ENCODE measurements at places on chromosomes 3 and 15. TPM values are rescaled to one million over a fixed set of nuclear protein-coding genes. Genes with fewer than 3 reads are reported as not detected.

GATA2 gene
- 99.5 TPM for total RNA-seq

ZPLD1 gene
- total RNA-seq, result 0.12 TPM

ISLR2 gene
- total RNA-seq, result not detected

- no peak for DNase-seq
These were observed 44.1 kb downstream of the APH1B start for GRCh38 chr15:63321462-63321861.

GRAMD2A gene
- total RNA-seq, result not detected

UROC1 gene
- total RNA-seq, result not detected

DNA sequence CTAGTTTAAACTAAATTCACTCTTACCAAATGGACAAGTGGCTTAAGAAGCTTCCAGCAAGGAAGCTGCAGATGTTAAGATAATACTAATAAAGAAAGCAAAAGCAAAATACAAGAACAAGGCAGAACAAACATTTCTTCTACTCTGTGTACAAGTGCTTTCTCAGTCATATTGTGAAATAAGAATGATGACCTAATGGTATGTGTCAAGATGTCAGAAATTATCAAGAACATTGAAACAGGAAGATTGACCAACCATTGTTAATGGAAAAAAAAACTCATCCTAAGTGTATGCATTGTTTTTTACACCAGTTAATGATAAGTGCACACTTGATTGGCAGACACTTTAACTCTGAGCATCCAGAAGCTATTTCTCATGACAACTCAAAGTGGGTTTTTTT lies 65.4 kb upstream of the P2RY1 start:
- no peak for DNase-seq

GRCh38 chr3:155500194-155500818 lies 206.8 kb upstream of the STRIT1 start:
- DNase-seq, result no peak

MB21D2 gene
- 17.2 TPM for total RNA-seq

GRCh38 chr15:45660231-45660979 lies 25.6 kb downstream of the SQOR start:
- DNase-seq, result peak; percentile 31

IGDCC3 gene
- not detected for total RNA-seq

DNA sequence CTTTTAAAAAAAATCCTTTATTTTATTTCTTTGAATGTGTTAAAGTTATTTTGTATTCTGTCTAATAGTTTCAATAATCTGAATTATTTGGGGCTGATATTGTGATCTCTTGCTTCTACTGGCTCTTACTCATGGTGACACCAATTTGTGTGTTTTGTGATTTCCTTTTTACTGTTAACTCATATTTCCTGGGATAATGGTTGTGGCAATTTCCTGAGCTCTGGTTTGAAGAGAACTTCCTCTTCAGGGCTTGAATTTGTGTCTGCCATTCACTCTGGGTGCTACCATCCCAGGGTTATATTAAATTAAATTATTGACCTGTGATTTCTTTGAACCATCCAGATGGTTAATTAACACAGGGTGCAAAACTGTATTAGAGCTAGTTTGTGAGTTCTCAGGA lies 60.4 kb upstream of the RNF7 start:
- DNase-seq, result no peak

ROBO1 gene
- total RNA-seq, result 51.3 TPM

MKRN3 gene
- not detected for total RNA-seq
